ENCODE measurements at places on chromosomes 1 and 21.

DNA sequence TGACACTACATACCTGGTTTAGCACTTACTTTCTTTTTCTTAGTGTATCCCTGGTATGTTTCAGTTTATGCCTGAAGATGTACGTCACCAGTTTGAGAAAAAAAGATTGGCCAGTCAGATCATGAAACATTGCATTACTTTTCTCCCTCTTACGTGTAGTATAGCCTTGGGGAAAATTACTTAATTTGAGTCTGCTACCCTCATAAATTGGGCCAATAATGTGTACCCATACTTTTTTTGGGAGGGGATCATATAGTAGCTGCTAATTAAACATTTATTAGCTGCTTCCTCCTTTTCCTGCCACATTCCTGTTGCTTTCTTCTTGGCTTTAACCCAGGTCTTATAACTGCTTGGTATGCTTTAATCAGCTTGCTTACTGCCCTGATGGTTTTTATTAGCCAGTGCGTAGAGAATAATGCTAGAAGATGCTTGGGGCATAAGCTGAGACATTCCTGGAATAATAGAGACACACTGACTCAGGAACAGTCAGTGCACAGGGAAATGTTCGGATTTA, 32.1 kb downstream of the RABGAP1L start:
- no peak for DNase-seq

GRCh38 chr1:59687081-59687480, 127.7 kb upstream of the HOOK1 start:
- no peak for DNase-seq

DNA sequence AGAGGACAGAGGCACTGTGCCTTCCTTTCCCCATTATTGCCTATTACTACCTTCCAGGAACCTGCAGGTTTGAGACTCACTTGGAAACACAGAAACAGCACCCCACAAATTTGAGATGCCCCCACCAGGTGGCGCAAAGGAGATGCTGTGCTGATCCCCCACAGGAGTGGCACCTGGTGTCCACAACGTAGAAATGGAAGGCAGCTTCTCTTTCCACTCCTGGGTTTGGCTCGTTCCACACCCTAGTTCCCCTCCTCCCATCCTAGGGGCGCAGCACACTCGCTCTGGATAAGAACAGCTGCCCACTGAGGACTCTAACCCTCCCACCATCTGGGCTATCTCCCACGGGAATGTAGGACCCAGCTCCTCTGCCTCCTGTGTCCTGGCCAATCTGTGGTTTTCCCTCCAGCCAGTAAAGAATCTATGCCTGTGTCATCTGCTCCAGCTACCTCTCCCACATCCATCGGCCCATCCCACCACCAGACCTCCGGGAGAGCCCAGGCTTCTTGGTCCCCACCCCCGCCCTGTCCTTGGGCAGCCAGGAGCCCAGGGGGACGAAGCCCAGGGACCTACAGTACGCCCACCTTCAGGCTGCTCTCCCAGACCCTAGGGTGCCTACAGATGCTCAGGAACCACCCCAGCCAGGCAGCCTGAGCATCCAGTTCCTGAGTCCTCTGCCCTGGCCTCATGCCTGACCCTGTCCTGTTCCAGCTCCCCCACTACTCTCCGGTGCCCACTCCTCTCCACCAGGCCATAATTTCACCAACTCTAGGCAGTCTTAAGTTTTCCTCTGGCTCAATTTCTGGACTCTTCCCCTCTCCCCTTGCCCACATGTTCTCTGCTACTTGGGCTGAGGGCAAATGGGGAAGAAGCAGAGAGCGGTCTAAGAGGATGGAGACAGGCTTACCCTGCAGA, 549 bp downstream of the THBS3 start:
- peak; percentile 66 for DNase-seq

DNA sequence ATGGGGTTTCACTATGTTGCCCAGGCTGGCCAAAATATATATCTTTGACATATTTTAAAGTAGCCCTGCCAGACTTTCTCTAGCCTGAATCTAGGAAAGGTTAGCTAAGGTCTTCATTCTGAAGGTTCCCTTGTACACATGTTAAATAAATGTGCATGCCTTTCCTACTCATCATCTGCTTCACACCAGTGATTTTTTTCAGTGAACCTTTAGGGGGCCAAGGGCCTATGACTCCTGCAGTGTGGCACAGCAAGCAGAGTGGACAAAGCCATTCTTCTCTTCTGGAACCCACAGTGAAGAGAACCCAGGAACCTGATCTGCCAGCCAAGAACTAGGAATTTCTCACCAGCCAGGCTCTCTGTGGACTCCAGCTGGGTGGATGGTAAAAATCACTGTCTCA, 22.9 kb downstream of the CBR1 start:
- no peak for DNase-seq

DNA sequence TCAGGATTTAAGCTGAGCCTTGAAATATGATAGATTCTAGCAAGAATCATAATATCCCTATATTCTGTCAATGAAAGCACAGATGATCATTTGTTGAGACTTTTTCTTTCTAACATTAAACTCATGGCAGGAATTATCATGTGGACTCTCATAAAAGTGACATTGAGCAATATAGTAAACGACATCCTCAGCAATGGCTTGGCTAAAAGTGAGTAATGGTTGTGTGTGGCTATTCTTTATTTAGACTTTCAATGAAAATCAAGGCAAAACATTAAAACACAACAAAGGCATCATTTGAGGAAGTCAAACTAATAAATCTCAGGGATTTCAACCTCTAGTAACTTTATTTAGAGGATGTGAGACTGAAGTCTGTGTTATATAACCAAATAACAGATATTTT, 257.8 kb upstream of the ADGRL4 start:
- DNase-seq, result no peak

GRCh38 chr1:196324345-196324744, 283.9 kb downstream of the KCNT2 start:
- no peak for DNase-seq

- DNase-seq, result no peak
Observed at GRCh38 chr1:241396747-241397681, 40.0 kb upstream of the RGS7 start.

GRCh38 chr1:209710093-209710492, 5.4 kb downstream of the HSD11B1 start:
- no peak for DNase-seq

DNA sequence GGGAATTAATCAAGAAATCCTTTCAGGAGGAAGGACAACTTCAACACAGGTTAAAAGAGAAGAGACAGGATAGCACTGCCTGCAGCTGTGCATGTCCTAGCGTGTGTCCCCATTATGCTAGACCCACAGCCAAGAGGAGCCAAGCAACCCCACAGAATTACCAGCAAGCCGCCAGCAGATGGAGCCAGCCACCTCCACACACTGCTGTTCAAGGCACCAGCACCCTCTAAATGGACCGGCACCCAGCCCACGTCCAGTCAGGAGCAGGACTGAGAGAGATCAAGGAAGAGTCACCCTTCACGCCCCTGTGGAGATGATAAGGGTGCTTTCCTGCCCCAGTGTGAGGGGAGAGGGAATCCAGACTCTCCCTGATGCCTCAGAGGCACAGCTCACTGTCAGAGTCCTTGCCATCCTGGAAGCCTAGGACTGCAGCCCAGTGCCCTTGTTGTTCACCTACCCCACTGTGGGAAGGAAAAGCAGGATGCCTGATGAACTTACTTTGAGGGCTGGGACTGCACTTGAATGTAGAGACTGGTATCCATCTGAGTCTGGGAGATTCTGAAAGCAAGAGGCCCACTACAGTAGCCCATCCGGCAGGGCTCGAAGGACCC, 37.1 kb upstream of the CTTNBP2NL start:
- DNase-seq, result peak; percentile 20

GRCh38 chr1:202160377-202160940, at the start of gene PTPN7:
Gene PTPN7, minus strand, starts transcription at chr1:202160602. Its CDS starts 1,200 bp downstream, at chr1:202159402.
- DNase-seq, result peak; percentile 32

- no peak for DNase-seq
Observed at GRCh38 chr1:156675210-156676113, 1.7 kb downstream of the NES start.

Measured in caudate nucleus (tissue), 63 donors.